T-helper 17 cell (primary cell): ENCODE measurements at places on chromosomes 7 and 10. TPM values are rescaled to one million over a fixed set of nuclear protein-coding genes. Genes with fewer than 3 reads are reported as not detected.

- no peaks in the 10 kb centered on the region for H3K4me1 ChIP-seq
- H3K27me3 ChIP-seq, result peaks cover 16% of the 10 kb centered on the region
- no peak overlapping the region for H3K4me3 ChIP-seq
- H3K27ac ChIP-seq, result no peak overlapping the region
Measured at GRCh38 chr10:1638889-1639419, 98.4 kb downstream of the ADARB2 start.

DNA sequence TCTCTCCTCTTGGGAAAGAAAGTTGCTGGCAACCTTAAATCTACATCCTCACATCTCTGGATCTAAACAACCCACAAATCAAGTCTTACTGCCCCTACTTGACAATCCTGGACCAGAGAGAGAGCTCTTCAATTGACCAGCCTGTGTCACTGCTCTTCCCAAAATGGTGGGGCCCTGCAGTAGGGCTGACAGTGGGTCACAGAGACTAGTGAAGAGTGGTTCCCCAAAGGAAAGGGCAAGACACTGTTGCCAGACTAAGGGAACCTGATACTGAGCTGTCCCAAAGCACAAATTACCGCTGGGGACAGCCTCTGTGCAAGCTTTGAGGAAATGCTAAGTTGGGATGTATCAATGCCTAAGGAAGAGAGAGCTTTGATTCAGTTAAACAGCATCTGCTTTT lies 4.5 kb upstream of the GPRIN2 start:
- peaks cover 9% of the 10 kb centered on the region for H3K4me1 ChIP-seq
- H3K27ac ChIP-seq, result no peak overlapping the region
- no peaks in the 10 kb centered on the region for H3K27me3 ChIP-seq
- DNase-seq, result no peak
- peaks cover 13% of the 10 kb centered on the region for H3K36me3 ChIP-seq

- no peak overlapping the region for H3K4me3 ChIP-seq
- no peaks in the 10 kb centered on the region for H3K36me3 ChIP-seq
- no peak overlapping the region for H3K27ac ChIP-seq
- H3K27me3 ChIP-seq, result peaks cover 4% of the 10 kb centered on the region
- H3K4me1 ChIP-seq, result no peaks in the 10 kb centered on the region
Measured at GRCh38 chr10:34163075-34163905, 651.8 kb downstream of the PARD3 start.

GRCh38 chr7:158452331-158452730 lies 135.3 kb downstream of the PTPRN2 start:
- H3K4me1 ChIP-seq, result no peaks in the 10 kb centered on the region
- H3K36me3 ChIP-seq, result no peaks in the 10 kb centered on the region
- H3K27me3 ChIP-seq, result peaks cover 8% of the 10 kb centered on the region
- no peak overlapping the region for H3K4me3 ChIP-seq
- H3K27ac ChIP-seq, result no peak overlapping the region

DNA sequence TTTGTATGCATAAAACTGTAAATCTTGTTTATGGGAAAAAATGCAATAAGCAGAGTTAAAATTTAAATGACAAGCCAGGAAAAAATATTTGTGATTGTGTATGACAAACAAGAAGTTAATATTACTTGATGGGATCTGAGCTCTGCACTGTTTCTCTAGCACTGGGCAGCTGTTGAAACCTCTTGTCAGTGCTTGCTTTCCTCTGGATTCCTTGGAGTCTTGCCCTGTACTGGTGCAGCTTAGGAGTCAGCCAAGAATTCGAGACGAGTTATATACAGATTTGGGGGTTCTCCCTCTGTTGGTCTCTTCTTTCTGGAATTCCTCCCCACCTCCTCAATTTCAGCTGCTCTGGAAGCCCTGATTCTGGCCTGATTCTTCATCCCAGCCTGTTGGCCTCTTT lies 24.3 kb upstream of the OPN4 start:
- H3K4me3 ChIP-seq, result no peak overlapping the region
- peaks cover 3% of the 10 kb centered on the region for H3K4me1 ChIP-seq
- peaks cover 60% of the 10 kb centered on the region for H3K27me3 ChIP-seq
- no peak overlapping the region for H3K27ac ChIP-seq
- DNase-seq, result no peak

DNA sequence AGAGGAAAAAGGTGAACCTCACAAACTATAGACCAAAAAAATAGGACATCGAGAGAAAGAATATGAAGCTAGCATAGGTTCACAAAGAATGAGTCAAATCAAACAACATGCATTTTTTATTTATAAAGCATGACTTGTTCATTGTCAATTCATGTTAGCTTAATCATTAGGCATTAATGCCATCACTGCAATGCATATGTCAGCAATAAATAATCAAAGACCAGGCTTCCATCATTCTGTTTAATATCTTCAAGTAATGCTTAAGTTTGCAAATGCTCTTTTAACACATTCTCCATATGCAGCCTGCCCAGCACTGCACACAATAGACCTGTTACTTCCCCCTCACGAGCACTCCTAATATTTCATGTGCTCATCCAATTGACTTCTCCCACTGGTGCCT lies 8.9 kb upstream of the MAGI2 start:
- no peak for DNase-seq
- H3K4me1 ChIP-seq, result no peaks in the 10 kb centered on the region
- H3K27me3 ChIP-seq, result no peaks in the 10 kb centered on the region
- no peak overlapping the region for H3K4me3 ChIP-seq
- H3K36me3 ChIP-seq, result no peaks in the 10 kb centered on the region

The NPC1L1 gene
- total RNA-seq, result not detected

The AGAP5 gene
- 7.7 TPM for total RNA-seq
